ENCODE measurements at places on chromosomes 1 and 21.

GRCh38 chr21:28657566-28657965, 335.1 kb downstream of the LTN1 start:
- no peak for DNase-seq

DNA sequence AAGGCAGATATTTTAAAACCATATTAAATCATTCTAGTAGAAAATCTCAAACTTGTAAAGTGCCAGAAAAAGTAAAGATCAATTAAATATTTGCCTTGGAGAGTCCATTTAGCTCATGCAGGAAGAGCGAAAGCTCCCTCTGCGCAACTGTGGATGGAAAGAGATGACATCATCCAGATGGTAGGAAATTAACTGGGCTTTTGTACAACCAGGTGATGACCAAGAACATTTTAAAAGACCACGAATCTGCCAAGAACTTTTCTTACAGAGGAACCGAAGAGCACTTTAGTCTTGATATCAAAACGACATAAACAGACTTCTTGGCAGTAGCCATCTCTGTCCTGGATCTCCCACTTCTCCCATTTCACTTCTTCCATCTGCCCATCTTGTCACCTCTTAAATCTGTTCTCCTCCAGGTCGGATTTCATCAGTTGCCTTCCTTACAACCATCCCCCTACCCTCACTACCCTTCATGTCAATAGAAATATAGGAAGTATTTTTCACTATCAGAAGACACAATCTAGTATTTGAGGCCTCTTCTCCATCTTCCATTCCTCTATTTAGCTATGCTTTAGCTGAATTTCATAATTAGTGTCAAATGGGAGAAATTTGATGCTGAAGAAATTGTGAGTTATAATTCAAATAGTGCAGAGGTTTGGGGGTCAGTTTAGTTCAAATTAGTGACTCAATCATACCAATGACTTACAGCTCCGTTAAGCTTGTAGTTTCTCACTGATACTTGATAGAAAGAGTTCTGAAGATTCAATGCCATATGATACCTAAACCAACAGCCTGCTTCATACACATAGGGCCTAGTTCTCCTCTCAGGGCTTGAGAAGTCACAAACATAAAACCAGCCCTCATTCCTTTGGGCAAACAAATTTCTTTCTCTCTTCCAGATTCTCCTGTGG, 22.0 kb upstream of the DNASE2B start:
- no peak for DNase-seq

DNA sequence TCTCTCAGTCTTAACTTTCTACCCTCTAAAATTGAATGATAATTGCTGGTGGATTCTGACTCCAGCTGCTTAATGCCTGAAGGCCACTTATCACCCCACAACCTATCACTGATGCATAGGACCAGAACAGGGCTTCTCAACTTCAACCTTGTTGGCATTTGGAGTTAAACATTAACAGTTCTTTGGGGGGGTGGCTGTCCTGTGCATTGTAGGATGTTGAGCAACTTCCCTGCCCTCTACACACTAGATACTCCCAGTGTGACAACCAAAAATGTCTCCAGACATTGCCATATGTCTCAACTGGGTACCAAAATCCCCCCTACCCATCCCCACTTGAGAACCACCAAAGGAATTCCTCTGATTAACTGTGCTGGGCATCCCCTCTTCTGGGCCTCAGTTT, 275.4 kb upstream of the TMEM51 start:
- DNase-seq, result no peak

GRCh38 chr1:59291561-59291960, 5.3 kb upstream of the FGGY start:
- DNase-seq, result no peak

DNA sequence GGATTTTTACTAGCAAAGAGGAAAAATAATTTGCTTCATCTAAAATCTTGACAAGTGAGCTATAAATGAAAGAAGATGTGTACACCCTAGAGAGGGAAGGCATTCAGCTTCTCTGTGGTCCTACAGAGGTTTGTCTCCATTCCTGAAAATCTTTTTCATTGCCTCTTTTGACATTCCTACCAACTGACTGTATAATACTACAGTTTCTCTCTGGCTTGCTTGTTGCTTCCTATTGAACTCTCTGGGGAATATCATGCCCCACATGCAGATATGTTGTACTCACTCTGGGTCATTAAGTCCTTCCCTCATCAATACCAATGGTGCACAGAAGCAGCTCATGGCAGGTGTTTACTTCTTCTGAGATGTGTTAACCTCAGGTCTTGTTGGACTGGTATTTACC, 371.2 kb upstream of the PLXNA2 start:
- no peak for DNase-seq

DNA sequence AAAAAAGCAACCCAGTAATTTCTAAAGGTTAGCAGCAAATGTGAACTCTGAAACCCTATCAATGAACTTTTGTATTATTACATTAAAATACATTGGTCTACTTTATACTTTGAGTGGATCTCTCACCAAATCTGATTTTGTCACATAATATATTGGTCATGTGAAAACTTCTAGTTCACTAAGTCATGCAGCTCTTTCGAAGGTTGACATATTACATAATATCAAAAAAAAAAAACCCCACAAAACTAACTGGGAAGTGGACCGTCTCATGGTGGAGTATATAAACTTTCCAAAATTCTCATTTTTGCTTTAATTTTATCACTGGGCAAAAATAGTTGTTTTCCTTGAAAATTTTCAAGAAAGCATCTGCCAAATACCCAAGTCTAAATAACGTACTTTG, 50.4 kb downstream of the GATAD2B start:
- no peak for DNase-seq

Data from left hindlimb (tissue), 1 donor.